NCI-H460 (cell line): ENCODE measurements at places on chromosomes 5 and 9.

- DNase-seq, result no peak
Measured at GRCh38 chr5:76303921-76304320, 99.2 kb upstream of the IQGAP2 start.

- DNase-seq, result no peak
Measured at GRCh38 chr5:74598731-74599130, 41.8 kb downstream of the ENC1 start.

- peak; percentile 19 for DNase-seq
Measured at GRCh38 chr9:109733690-109734089, 46.3 kb upstream of the PALM2AKAP2 start.

DNA sequence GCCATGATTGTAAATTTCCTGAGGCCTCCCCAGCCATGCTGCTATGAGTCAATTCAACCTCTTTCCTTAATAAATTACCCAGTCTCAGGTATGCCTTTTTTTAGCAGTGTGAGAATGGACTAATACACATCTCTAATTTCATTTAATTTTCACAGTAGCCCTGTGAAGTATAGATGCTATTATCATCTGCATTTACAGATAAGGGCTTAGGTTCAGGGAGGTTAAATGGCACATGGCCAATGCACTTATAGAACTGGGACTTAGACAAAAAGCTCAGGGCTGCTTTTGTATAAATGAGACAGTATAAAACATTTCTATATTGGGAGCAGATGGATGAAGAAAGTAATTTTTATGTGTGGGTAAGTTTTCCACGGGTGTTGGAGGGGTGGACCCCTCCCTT lies 62.9 kb upstream of the PANK3 start:
- DNase-seq, result no peak

GRCh38 chr5:98816582-98817222 lies 43.2 kb downstream of the RGMB start:
- no peak for DNase-seq

- DNase-seq, result no peak
Measured at GRCh38 chr5:126280846-126281245, 142.4 kb upstream of the GRAMD2B start.

GRCh38 chr5:65938256-65938655 lies 11.9 kb downstream of the ERBIN start:
- DNase-seq, result no peak

DNA sequence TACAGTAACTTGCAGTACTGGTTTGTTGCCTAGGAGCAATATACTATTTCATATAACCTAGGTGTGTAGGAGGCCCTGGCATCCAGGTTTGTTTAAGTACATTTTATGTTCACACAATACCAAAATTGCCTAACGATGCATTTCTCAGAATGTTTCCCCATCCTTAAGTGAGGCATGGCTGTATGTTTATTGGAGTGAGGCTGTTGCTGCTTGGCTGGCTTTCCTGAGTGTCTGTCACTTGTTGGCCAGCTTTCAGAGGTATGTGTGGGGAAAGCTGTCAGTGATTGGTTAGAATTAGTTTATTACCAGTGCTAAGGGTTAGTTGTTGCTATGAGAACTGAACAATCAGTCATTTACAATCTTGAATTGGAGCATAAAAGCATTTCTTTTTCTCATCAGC lies 154.1 kb upstream of the CDH12 start:
- DNase-seq, result no peak

DNA sequence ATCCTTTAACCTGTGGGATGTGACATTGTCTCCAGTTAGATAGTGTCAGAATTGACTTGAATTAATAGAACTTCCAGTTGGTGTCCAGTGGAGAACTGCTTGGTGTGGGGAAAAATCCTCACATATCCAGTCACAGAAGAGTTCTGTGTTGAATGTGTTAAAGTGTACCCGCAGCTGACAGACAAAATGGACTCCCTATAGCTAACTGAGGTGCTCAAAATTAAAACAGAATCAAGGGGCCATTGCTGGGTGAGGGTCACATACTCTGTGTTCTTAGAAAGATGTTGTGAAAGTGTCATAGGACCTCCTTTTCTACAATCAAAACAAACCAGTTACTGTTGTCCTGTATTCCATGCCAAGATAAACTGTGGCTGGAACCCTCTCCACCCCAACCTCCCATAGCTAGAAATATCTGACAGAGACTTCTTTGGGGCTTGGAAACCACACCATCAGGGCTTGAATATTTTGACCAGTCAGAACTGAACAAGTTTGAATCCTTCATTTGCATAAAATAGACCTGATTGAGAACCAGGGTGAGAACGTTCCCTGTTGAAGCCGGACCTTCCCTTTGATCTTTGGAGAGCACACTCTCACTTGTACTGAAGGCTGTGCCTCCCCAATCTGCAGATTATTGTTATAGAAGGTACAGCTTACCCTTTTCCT lies 164.0 kb upstream of the ZNF608 start:
- no peak for DNase-seq

- DNase-seq, result no peak
Measured at GRCh38 chr5:105380126-105380525, 1817.5 kb upstream of the NUDT12 start.
